Fibroblast of upper back skin (primary cell): ENCODE measurements at places on chromosomes 4 and X.
A peak's percentile ranks its signal among the peaks of the same experiment; 100 is the strongest.

DNA sequence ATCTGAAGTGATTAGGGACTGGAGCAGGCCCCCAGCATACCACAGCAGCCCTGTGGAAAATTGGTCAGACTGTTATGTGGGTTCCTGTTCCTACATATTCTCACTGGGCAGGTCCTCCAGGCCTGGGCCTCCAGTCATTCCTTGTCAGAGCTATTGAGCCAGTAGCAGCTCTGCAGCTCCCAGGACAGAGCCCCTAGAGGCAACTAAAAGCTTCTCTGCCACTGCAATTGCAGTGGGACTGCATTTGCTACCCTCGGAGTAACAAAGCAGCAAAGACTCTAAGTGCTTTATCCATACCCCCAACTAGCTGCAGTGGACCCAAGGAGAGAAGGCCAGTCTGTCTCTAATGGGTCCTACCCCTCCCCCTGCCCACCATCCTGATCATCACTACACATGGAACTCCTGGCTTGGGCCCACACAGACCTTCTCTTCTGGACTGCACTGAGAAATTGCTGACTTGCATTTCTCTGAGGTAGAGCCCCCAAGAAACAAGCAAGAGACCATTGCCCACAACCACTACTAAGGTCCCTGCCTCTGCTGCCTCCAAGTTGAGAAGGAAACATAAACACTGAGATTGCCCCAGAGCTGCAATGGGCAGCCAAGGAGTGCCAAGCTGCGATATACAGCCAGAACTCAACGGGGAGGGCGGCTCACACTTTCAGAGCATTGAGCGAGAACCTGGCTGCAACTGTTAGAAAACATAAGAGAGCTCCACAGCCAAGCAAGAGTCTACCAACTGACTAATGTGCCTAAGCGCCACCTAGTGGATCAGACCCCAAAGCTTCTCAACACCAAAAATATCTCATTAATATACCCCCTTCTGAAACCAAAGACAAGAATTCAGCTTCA is 738.7 kb upstream of the NDST4 start:
- DNase-seq = peak; percentile 7

DNA sequence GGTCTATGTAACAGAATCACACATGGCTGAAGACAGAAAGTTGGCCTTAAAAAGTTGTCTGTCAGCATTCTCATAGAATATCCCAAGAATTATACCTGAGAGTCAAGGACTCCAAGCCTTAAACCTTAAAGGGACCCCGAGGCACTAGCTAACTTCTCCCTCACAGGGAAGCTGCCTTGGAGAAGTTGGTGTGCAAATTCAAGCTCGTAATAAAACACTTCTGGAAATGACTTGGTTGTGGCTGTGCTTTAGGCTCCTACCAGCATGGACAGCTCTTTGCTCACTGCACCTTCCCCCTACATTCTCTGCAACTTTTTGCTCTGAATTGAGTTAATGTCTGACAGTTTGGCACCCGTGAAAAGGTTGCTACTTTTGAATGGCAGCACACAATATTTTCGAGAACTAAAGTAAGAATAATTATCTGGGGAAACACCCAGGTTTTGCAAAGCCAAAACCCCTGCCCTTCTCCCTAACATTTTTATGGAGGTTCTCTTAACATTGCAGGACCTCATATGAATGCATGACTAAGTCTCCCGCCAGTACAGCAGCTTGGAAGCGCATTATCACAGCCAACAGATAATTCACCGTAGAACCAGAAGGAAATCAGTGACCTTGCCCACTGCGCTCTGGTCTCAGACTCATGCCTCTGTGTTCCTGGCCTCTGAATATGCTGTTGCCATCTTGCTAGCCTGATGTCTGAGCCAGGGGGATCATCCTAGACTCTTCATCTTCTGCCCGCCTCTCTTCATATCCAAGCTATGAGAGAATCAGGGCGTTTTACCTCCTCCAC is 91.0 kb downstream of the MGST2 start:
- DNase-seq = no peak

DNA sequence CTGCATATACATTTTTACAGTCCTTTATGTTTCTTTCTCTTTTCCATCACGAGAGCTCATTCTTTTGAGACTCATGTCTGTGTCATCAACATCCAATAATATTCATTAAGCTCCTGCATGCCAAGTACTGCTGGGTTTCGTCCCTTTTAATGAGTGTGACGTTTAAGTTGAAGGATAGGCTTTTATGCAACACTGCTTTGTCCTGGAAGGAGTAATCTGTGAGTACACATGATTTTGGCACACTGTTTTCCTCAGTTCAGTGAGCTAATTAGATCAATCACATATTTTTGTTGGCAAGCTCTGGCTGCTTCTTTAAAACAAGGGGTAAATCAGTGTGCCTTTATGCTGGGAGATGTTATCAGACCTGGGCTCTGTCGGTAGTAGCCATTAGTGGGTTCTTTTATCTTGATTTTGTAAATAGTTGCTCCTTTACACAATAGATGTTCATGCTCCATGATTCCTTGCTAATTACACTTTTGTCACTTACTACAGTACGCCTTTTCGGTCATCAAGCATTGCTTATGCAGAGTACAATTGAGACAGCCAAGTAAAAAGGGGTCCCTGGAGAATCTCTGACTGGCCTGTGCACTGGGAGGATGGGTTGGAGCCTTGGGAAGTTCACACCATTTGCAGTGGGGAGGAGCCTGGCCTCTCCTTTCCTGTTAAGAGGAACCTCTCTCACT is 132.6 kb downstream of the FHIP1A start:
- DNase-seq = peak; percentile 57

DNA sequence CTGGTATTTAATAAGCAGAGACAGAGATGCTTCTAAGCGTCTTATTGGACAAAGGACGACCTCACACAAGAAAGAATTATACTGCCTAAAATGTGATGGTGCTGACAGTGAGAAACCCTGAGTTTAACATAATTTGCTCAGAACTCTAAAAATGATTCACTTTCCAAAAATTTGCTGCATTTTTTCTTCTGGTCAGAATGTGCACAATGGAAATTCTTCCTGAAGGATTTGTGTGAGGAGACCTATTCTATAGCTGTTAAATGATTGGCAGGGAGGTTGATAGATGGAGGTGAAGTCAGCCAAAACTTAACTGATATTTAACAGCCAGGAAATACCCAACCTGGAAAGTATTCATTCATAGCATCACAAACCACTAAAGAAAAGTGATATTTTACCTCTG is 1.7 kb downstream of the MAGEC3 start:
- DNase-seq = peak; percentile 61

- DNase-seq = no peak
These were observed 20.7 kb downstream of the TAPT1 start for GRCh38 chr4:16205298-16206164.

DNA sequence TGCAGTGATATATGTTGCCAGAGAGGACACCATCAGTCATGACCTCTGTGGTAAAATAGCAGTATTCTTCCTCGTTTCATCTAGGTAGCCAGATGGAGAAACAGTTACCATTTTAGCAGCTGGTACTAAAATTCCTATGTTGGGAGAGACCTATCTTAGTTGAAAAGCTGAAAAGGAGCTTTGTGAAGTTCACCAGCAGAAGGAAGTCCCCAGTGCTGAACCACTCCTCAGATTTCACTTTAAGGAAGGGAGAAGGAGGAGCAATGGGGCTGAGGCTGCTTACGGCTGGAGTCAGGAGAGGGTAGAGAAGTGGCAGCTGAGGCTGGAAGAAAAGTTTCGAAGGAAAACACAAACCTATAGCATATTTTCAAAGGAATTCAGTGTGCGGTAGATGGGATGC is 103.7 kb downstream of the ATXN3L start:
- DNase-seq = peak; percentile 22

GRCh38 chr4:27154706-27155105 is 294.1 kb downstream of the STIM2 start:
- peak; percentile 91 for DNase-seq

DNA sequence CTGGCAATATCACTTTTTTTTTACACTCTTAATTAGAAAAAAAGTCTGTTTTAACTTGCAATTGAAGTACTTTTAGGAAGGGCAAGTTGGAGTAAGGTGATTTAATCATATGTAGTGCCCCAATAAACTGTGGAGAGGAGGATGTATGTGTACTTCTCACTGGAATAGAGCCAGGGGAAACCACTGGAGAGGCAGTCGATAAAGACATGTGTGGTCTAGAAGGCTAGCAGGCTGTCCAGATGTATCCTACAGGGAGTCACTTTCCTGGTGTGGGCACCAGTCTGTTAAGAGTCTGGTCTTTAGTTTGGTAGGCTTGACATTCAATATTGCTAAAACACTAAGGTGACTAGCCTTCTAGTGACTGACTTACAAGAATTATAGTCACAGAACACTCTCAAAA is 9.6 kb upstream of the SGMS2 start:
- DNase-seq = no peak

DNA sequence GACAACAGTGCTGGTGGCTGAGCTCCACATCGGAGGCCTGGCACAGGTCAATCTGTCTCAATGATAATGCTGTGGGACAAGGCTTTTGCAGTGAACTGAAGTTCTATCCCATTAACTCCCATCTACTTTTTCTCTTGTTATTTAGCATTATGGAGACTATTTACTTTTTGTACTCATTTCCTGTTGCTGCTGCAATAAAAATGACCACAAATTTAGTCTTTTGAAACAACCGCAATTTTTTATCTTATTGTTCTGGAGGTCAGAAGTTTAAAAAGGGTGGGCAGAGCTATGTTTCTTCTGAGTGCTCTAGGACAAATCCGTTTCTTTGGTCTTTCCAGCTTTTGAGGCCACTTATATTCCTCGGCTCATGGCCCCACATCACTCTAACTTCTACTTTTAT is 111.0 kb upstream of the PITX2 start:
- DNase-seq = no peak

DNA sequence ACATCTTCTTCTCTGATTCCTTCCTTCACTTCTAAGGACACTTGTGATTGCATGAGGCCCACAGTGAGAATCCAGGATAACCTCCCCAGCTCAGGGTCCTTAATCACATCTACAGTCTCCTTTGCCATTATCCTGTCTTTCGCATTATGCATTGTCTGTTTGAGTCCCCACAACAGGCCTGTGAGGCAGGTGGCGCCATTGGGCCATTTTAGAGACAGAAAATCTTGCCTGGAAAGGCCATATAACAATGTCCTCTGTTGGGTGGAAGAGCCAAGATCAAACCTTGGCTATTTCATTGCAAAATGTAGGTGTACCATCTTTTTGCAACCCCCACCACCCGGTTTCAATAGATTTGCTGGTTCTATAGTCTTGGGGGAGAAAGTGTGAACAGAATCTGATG is 11.8 kb upstream of the DCUN1D4 start:
- DNase-seq = peak; percentile 54

DNA sequence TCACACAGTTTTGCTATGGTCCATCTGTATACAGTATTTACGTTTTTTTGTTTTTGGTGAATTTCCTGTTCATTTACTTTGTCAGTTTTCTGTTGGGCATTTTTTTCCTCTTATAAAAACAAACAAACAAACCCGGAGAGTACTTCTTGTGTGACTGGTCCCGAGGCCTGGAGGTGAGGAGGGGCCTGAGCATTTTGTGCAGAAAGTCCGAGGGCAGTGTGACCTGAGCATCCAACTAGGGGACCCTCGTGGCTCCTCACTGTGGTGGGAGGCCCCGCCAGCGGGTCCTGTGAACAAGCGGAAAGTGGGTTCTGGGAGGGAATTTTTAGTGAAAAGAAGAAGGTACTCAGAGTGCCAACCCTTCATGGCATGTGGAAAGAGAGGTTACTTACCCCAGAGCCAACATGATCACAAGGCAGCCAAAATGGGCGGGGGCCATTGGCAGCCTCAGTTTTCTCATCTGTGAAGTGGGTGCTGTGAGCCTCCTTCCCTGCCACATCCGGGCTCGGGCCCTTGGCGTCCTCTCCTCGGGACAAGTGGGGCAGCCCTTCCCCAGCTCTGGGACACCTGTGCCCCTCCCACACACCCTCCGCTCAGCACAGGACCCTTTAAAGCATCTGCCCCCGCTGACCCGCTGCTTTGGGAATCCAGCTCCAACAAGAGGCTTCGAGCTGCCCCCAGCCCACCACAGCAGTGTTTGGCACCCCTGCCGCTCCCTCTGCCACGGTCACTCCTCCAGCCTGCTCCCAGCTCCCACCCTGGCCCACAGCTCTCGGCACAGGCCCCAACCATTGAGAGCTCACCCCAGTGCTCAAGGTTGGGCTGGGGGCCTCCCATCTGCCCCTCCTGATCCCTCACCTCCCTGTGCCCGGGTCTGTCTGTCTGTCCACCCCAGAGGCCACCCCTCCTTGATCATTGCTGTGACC is 22.8 kb upstream of the GPR78 start:
- DNase-seq = no peak

GRCh38 chr4:126737899-126738526 is 894.7 kb upstream of the INTU start:
- DNase-seq = no peak

DNA sequence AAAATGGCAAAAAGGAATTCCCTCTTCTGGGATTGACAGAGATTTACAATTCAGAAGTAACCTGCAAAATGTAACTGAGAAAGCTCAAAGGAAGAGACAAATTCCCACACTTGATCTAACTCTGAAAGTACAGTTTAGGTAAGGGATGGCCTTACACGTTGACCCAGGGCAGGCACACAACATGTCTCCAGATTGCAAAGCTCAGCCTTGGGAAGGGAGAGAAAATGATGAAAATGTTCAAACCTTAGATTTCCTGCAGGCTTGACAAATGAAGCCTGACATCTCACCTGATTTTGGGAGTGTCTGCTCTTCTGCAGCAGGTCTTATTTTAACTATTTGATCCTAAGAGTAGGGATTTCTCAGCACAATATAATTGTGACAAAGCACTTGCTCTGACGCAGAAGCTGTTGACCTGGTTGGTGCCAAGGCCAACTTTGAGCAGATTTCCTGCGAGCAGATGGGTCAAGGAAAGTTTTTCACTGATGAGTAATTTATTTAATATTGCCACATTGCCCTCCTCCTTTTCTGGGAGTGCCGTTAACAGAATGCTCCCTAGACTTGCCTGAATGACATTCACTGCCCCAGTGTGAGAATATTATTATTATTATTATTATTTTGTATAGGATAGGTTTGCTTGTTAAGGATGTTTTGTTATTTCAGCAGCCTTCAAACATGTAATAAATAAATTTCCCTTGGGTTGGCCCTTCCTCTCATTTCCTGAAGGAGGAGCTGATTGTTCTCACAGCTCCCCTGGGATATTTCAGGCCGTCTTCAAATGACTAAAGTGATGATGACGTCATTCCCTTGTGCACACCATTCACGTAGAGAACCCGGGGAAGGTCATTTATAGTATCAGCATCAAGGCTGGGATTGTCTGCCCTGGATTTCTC is 157.1 kb downstream of the VEGFC start:
- DNase-seq = peak; percentile 64

DNA sequence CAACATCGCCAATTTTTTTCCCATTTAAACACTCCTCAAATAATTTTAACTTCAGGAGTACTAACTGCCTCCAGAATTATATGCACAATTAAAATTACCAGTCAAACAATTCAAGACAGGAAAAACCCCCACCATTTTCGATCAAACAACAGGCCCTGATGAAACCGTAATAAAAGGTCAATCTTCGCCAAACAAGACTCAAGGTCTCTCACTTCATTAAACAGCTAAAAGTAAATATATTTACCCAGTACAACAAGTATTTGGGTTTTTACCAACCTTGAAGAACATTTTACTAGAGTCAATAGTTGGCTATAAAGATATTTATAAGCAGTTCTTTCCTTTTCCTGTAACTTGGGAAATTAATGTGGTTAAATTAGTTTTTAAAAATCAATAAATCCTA is 28.3 kb downstream of the RFC1 start:
- DNase-seq = no peak
